ENCODE measurements at places on chromosomes 5 and 9.

DNA sequence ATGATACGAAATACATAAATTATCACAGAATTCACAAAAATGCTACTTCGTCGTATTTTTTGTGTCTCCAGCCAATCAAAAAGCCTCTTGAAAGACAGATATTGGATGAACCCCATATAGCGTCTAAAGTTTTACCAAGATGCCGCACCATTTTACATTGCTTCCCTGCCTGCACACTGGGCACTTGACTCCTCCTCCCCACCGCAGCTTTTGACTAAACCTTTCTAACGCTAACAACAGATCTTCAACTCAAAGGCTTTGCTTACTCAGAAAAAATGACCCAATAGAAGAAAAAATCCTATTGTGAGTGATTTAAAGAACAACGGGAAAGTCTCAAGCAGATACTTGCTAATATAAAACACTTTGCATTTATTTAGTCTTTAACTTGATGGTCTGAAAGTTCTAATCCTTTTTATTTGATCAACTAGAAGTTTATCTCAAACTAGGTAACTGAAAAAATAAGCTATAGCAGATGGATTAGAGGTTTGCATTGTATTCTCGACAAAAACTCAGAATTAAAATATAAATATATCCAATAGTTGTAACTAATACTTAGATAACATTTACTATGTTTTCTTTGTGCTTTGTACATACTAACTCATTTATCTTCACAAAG is 609.1 kb upstream of the DMAC1 start:
- DNase-seq: no peak

DNA sequence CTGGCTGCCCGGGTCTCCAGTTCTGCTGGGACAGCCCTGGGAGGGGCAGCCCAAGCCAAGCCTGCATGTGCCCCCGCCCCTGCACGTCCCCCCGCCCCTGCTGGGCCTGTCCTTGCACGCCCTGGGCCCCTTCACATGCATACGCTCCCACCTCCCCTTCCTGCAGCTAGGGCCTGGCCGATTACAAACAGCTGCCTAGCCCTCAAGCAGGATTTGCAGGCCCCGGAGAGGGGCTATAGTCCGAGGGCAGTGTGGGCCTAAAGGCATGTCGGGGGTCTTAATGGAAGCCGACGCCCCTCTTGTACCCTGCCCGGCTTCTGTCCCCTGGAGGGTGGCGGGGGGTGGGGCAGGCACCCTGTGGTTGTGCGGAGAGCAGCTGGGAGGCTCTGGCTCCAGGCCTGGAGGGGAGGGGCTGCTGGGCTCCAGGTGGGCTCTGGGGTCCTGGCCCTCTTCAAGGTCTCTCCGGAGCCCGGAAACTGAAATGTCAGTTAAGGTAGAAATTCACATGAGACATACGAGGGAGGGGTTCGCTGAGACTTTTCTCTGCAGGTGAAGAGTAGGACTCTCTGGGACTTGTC is 16.9 kb downstream of the COL5A1 start:
- DNase-seq: no peak

- no peak for DNase-seq
Measured at GRCh38 chr9:94985649-94986048, 259.1 kb downstream of the AOPEP start.

DNA sequence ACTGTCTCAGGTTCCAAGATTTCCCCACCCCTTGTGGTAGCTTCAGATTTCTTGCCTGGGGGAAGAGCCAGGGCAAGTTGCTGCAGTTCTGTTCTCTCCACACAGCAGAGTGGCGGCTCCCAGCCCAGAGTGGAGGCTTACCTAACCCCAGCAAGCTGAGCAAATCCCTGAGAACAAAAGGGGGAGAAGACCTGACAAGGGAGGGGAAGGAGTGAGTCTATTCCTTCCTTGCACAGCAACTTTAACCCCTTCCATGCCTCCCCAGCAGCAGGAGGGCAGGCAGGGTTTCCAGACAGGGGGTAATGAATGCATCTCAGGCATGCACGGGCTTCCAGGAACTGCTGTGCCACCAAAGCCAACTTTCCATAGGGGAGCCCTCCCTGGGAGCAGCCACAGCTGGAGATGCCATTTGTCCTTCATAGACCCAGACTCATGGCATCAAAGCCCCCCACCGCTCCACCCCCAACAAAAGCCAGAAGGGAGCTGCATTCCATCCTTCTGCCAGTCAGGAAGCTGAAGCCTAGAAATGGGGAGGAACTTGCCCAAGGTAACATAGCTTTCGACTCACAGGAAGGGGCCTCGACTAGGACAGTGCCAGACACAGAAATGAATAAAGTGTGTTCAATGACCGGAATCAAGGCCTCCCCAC is 28.8 kb upstream of the FAT2 start:
- no peak for DNase-seq

DNA sequence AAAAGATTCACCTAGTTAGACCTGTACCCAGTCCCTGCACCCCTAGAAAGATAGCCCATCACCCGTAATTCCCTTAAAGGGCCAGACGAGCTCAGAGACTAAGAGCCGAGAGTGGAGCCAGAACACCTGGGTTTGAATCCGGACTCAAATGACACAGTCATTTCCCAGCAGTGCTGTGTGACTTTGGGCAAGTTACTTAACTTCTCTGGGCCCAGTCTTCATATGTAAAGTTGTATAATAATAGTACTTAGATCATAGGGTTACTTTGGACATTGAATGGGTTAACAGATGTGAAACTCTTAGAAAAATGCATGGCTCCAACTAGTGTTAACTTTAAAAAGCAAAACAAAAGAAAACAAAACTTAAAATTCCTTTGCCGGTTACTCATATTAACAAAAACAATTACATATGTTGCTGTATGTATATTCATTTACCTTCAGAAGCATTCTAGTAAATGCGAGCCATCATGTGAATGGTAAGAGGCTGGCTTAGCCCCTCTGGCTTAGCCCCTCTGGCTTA is 40.4 kb upstream of the RASGRF2 start:
- DNase-seq: no peak

DNA sequence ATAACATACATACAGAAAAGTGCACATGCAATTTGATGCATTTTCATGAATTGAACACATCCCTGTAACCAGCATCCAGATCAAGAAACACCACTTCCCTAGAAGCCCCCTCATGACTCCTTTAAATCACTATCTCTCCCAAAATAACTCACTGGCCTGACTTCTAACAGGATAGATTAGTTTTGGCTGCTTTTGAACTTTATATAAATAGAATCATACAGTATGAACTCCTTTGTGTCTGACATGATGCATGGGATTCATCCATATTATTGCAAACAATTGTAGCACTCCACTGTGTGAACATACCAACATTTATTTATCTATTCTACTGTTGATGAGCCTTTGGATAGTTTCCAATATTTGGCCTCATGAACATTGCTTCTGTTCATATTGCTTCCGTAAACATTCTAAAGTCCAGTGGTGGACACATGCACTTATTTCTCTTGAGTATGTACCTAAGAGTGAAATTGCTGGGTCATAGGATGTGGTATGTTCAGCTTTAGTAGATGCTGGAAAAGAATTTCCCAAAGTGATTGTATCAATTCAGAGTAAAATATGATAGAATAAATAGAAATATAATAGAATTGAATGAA is 148.7 kb upstream of the GDNF start:
- DNase-seq: no peak

GRCh38 chr5:531101-531748 is 7.0 kb upstream of the SLC9A3 start:
- no peak for DNase-seq

DNA sequence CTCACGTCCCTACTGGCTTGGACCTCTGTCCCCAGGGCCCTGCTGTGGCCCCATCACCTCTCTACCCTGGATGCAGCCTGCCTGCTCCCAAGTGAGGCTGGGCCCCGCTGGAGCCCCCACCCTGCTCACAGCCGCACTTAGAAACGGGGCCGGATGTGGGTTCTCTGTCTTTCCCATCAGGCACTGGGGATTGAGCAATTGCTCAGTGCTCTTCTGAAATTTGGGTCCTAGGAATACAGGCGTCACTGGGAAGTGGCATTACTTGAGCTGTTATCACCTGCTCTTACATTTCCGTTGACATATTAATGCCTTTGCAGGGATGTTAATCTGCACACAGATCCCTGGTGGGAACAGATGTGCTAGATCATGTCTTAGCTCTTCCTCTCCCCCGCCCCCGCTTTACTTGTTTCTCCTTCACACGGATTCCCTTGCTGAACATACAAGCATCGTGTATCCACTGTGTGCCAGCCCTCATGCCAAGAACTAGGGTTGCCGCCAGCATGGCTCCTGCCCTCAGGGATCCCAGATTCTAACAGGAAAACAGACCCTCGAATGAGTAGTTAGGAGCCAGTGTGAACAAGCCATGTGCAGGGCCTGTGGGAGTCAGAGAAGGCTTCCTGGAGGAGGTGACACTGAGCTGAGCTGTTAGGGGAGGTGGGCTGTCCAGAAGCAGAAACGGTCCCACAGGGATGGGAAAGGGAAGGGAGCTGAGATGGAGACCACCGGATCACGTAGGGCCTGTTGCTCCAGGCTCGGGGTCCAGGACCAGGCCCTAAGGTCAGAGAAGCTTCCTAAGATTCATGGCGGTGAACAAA is 65.1 kb downstream of the NEK6 start:
- DNase-seq: no peak

- DNase-seq: no peak
Measured at GRCh38 chr9:29575219-29575618, 2001.9 kb upstream of the C9orf72 start.

- DNase-seq: no peak
Measured at GRCh38 chr5:143678148-143678905, 133.6 kb upstream of the HMHB1 start.

- no peak for DNase-seq
Measured at GRCh38 chr9:129250786-129251185, 72.7 kb upstream of the IER5L start.

GRCh38 chr5:103927739-103928138 is 365.1 kb upstream of the NUDT12 start:
- no peak for DNase-seq

GRCh38 chr9:132531710-132532570 is 50.5 kb upstream of the BARHL1 start:
- no peak for DNase-seq

Data from Ammon's horn (tissue), 1 donor.